ENCODE measurements at places on chromosomes 7 and 10. TPM values are rescaled to one million over a fixed set of nuclear protein-coding genes. Genes with fewer than 3 reads are reported as not detected.

LIPM gene
- total RNA-seq, result not detected

CAMK2B gene
- total RNA-seq, result not detected

NCAPG2 gene
- total RNA-seq, result 10.5 TPM

CALML5 gene
- total RNA-seq, result not detected

HOGA1 gene
- total RNA-seq, result 0.13 TPM

LDB3 gene
- not detected for total RNA-seq

SPDYE16 gene
- not detected for total RNA-seq

SLC26A4 gene
- 0.40 TPM for total RNA-seq

VWDE gene
- total RNA-seq, result 0.13 TPM

SCD gene
- 122 TPM for total RNA-seq

FBXL13 gene
- total RNA-seq, result 0.16 TPM

HOXA6 gene
- total RNA-seq, result 15.0 TPM

NAPEPLD gene
- 5.2 TPM for total RNA-seq

OR9A4 gene
- total RNA-seq, result not detected

MORN4 gene
- 3.4 TPM for total RNA-seq

ANKRD7 gene
- total RNA-seq, result 0.91 TPM

UPK3BL1 gene
- 8.9 TPM for total RNA-seq

MYPN gene
- 0.13 TPM for total RNA-seq

ZNF862 gene
- total RNA-seq, result 24.7 TPM

CHN2 gene
- total RNA-seq, result 1.3 TPM

C10orf67 gene
- total RNA-seq, result not detected

EPO gene
- 0.48 TPM for total RNA-seq

FBXO24 gene
- total RNA-seq, result 0.65 TPM

CLDN3 gene
- not detected for total RNA-seq

EN2 gene
- total RNA-seq, result not detected

LFNG gene
- 4.9 TPM for total RNA-seq

LIPF gene
- not detected for total RNA-seq

NUTM2E gene
- 0.13 TPM for total RNA-seq

CFTR gene
- total RNA-seq, result 0.13 TPM

FANK1 gene
- total RNA-seq, result 3.0 TPM

BLNK gene
- total RNA-seq, result not detected

C10orf53 gene
- total RNA-seq, result not detected

NPSR1 gene
- not detected for total RNA-seq

ANK3 gene
- total RNA-seq, result 3.2 TPM

CLRN3 gene
- not detected for total RNA-seq

HMX3 gene
- total RNA-seq, result not detected

AOAH gene
- not detected for total RNA-seq

VSTM4 gene
- 6.6 TPM for total RNA-seq

ZNF3 gene
- 16.3 TPM for total RNA-seq

BBIP1 gene
- 38.2 TPM for total RNA-seq

ZNF438 gene
- total RNA-seq, result 3.6 TPM

ANKRD30A gene
- not detected for total RNA-seq

SEMA3D gene
- 1.6 TPM for total RNA-seq

GPR146 gene
- total RNA-seq, result 3.7 TPM

TRIM73 gene
- total RNA-seq, result 0.72 TPM
